ENCODE measurements at places on chromosomes 6 and 20. TPM values are rescaled to one million over a fixed set of nuclear protein-coding genes. Genes with fewer than 3 reads are reported as not detected.

NDUFAF4 gene
- total RNA-seq, result 98.0 TPM

LY6G6D gene
- total RNA-seq, result not detected

LRRC73 gene
- 1.0 TPM for total RNA-seq

DNAH8 gene
- not detected for total RNA-seq

VNN1 gene
- 1.9 TPM for total RNA-seq

DEFB132 gene
- not detected for total RNA-seq

NR2E1 gene
- not detected for total RNA-seq
